Stimulated activated CD4-positive, alpha-beta T cell treated with anti-CD3 and anti-CD28 coated beads, Interleukin-15, amount 100 ng/mL, for 1 hour (primary cell): ENCODE measurements at places on chromosomes 2 and 18.

- no peak for DNase-seq
Measured at GRCh38 chr2:18500333-18500732, 60.1 kb downstream of the RDH14 start.

GRCh38 chr18:70973626-70974025 is 684.8 kb downstream of the SOCS6 start:
- no peak for DNase-seq

GRCh38 chr2:11589316-11589940 is 55.6 kb downstream of the GREB1 start:
- no peak for DNase-seq

DNA sequence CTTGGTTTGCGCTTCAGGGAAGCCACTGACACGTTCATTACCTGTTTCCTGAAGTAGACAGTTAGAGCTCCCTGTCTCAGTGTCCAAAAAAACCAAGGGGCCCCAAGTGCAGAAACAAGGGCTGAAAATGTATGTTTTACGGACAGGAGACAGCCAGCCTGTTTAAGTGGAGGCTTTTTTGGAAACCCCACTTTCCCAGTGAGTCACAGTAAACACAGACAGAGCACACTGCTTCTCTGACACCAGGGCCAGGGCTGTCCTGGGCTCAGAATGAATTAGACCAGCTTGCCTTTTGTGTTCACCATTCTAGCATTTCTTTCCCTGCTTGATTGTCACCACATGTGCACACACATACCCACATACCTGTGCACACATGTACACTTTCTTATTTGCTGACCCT is 128.6 kb downstream of the SH3RF3 start:
- DNase-seq = no peak

DNA sequence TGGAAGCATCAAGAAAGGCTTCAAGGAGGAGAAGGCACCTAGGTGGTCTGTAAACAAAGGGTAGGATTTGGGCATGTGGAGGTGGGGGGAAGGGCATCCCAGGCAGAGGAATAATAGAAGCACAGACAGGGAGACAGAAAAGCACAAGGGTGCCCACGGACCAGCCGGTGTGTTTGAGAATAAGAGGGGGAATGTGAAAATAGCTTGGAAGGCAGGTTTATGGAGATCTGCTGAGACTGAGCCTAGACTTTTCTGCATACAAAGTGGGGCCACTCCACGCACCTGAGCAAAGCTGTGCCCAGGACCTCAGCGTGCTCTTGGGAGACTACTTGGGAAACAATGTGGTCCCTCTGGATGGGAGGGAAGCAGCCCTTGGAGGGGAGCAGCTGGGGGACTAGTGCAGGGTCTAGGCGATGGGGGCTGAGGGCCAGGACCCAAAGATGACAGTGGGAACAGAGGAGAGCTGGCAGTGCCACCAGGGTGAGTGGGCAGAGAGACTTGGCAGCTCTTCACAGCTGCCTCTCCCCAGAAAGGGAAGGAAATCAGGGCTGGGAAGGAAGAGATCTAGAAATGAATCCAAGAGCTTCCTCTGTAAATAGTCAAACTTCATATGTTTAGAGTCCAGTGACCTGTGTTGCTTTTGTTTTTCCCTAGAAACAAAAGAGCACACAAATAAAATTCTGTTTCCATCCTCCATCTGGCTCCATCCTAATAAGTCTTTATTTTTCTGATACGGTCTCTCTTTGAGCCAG is 110.7 kb upstream of the SMAD7 start:
- DNase-seq = no peak

DNA sequence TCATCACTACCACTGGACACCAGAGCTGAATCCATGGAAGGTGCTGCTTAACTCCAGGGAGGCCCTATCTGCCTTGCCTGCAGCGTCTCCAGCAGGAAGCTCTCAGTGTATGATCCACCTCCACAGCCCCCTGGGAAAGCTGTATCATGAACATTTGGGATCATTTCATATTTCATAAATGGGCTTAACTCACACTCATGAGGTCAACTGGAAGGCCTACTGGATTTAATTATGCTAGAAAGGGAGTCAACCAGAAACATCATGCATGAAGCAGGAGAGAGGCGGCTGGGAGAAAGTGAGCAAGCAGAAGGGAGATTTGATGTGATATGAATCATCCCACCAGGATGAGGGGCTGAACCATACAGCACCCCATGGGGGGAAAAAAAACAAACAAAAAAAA is 537.7 kb downstream of the TNS1 start:
- no peak for DNase-seq

GRCh38 chr18:57980573-57981307 is 63.3 kb upstream of the NEDD4L start:
- no peak for DNase-seq

DNA sequence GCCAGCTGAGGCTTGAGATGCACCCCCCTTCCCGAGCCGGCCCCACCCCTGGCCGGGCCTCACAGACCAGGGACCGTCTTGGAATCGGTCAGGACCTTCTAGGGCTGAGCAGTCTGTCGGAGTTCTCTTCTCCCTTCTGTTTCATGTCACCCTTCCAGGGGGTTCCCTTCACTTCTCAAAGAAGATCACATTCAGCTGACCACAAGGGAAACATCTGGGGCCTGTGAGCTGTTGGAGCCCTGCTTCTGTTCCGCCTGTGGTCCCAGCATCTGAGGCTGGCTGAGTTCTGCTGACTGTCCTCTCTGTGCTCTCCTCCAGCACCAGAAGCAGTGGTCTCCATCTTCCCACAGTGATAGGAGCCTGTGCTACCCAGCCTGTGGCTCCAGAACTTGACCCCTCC is 106.5 kb downstream of the SEPTIN10 start:
- DNase-seq = no peak

DNA sequence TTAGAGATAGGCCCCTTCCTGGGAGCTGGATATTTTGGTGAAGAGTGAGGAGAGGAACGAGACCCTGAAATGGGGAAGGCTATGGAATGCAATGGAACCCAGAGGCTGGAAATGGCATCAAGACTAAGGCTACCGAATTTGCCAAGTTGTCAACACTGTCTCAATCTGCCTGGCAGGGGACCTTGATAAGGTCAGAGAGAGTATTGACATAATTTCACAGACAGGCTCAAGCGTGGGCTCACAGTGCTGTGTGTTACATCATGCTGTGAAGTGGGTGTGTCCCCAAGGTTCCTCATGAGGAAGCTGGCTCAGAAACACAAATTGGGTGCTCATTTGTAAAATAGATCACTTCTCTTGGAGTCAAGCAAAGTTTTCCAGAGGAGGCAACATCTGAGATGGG is 51.8 kb upstream of the CYRIA start:
- no peak for DNase-seq

GRCh38 chr2:96537066-96537733 is 648 bp downstream of the ARID5A start:
- peak; percentile 62 for DNase-seq

DNA sequence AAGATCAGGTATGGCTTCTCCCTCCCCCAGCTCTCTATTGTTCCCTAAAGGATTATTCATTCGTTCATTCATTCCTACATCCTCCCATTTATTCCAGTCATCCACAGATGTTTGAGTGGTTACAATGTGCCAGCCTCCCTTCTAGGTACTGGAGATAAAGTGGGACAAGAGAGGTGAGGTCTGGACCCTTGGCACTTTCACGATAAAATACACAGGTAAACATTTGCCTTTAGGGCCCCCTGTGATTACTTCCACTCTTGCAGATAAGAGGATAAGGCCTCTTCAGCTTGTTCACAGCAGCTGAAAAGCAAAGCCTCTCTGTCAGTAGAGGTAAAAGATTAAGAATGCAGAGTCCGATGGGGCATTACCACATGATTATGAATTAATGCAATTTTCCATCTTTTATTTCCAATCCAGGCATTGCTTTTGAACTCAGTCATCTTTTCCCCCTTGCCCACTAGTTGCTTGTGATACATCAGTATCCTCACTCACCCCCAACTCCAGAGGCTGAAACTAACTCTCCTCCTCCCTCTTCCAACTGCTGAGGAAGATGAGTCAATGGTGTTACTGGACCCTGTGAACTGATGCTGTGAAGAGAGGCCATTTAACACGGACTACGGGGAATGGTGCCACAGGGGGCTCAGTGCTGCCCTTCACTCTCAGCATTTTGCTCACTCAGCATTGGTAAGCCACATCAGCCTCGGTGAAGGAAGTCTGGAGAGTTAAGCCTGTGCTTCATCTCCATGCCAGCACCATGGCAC is 1.1 kb upstream of the DPP4 start:
- DNase-seq = no peak

- no peak for DNase-seq
Measured at GRCh38 chr2:228242591-228242990, 61.1 kb upstream of the SPHKAP start.

DNA sequence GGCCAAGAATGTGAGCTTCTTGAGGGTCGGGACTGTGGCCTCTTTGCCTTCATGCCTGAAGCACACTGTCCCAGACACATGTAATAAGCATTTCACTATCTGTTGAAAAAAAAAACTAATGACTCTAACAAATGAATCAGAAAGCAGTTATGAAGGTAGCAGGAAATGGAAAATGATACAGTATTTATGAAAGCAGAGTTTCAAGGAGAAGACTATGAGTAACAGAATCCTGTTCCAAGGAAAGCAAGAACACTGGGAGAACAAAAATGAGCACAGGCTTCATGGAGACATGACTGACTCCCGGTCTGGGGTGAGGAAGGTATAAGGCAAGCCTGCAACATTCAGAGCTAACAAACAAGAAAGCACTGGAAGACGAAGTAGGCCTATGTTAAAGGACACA is 190.8 kb downstream of the RNF152 start:
- DNase-seq = no peak

DNA sequence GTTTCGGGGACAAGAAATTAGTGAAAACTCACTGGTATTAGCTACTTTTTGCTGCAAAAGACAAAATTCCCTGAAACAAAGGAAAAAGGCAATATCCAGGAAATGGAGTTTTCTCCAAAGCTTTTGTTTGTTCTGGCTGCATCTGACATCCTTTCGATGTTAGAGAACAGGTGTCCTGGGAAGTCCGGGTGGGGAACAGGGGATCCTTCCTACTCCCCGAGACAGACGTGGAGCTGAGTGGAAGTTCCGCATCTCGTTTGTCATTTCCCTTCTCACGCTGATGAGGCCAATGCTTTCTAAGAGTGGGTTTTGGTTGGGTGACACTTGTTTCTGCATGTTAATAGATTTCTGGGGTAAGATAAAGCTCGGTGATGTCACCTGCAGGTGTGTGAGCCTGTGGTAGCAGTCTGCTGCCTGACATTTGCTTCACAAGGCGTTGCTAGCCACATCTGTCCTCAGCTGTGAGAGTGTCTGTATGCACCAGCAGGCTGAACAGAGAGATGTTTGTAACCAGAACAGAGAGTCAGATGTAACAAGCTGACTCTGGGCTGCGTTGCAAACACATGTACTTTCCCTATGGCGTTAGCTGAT is 125.9 kb downstream of the ACOXL start:
- peak; percentile 23 for DNase-seq

DNA sequence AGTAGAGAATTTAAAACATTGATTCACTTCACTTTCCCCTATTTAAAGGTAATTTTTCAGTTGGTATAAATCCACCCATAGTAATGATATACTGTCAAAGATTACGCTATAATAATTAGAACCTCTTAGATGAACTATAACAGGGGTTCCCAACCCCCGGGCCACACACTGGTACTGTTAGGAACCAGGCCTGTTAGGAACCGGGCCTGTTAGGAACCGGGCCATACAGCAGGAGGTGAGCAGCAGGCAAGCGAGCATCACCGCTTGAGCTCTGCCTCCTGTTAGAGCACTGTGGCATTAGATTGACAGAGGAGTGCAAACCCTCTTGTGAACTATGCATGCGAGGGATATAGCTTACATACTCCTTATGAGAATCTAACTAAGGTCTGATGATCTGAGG is 34.0 kb upstream of the CD302 start:
- DNase-seq = no peak

DNA sequence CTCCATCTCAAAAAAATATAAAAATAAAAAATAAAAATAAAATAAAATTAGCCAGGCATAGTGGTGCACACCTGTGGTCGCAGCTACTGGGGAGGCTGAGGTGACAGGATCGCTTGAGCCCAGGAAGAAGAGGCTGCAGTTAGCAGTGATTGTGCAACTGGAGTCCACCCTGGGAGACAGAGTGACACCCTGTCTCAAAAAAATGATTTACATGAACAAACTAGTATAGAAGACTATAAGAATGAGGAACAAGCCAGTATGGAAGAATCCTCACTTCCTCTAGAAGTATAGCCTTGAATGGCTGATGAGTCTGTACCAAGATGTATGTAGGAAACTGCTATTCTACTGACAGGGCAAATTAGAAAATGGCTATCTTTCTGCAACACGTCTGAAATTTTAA is 10.9 kb downstream of the YES1 start:
- DNase-seq = no peak
